DMS153 (cell line): ENCODE measurements at places on chromosomes 4 and X.
A peak's percentile ranks its signal among the peaks of the same experiment; 100 is the strongest.

DNA sequence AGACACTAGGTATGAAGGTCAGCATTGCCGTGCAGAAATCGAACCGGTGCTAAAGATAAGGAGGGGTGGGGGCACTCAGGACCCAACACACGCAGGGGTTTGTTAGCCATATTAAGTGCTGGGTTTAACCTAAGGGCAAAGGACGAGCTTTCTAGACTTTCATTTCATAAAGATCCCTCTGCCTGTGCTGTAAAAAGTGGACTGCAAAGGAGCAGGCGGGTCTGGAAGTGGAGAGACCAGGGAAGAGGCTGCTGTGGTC, 1.3 kb downstream of the CASP3 start:
- DNase-seq: no peak

DNA sequence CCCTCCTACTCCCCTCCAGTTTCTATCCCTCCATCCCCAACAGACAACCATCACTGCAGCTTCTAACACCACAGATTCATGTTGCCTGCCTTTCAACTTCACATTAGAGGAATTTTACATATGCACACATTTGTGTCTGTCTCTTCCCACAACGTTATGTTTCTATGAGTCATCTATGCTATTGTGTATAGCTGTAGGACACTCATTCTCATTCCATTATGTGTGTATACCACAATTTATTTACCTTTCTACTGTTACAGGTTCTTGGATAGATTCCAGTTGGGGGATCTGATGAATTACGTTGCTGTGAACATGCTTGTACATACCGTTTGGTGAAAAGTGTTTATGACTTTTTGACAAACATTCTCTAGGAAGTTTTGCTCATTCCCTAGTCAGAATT, 58.8 kb upstream of the TRPC3 start:
- DNase-seq: peak; percentile 6

DNA sequence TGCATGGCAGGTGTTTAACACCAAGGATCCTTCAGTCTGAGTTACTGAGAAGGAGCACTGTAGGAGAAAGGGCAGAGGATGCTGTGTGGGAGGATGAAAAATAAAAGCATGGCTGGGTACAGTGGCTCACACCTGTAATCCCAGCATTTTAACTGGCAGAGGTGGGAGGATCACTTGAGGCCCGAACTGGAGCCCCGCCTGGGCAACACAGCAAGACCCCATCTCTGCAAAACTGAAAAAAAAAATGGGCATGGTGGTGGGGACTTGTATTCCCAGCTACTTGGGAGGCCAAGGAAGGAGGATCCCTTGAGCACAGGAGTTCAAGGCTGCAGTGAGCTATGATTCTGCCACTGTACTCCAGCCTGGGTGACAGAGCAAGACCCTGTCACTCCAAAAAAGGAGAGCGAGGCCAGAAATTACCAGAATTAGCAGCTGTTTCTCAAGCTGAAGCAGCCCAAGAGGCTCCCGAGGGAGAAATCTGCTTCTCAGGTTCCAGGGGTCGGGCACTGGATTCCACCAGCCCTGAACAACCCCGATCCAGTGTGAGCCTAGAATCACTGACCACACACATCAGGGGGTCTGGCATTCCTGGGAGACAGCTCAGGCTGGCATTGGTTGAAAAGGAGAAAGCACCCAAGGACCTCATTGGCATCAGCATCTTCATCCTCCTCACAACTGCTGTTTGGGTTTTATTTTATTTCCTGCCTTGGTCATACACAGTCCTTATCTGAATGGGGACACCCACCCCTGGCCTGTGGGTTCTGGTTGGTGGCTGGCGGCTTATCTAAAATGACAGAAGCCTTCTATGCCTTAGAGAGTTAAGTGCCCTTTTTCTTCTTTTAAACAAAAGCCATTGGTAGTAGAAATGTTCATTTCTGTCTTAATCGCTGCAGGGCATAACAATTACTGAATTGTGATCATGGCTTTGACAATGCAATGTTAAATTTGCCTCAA, 66.3 kb upstream of the TRIM2 start:
- no peak for DNase-seq

- no peak for DNase-seq
Observed at GRCh38 chr4:19429684-19430083, 822.0 kb upstream of the SLIT2 start.

GRCh38 chr4:153643406-153644383, 40.4 kb upstream of the TLR2 start:
- peak; percentile 74 for DNase-seq

GRCh38 chr4:95506264-95506663, 42.5 kb downstream of the UNC5C start:
- no peak for DNase-seq

- DNase-seq: no peak
Observed at GRCh38 chrX:7746856-7747255, 96.1 kb upstream of the VCX start.

DNA sequence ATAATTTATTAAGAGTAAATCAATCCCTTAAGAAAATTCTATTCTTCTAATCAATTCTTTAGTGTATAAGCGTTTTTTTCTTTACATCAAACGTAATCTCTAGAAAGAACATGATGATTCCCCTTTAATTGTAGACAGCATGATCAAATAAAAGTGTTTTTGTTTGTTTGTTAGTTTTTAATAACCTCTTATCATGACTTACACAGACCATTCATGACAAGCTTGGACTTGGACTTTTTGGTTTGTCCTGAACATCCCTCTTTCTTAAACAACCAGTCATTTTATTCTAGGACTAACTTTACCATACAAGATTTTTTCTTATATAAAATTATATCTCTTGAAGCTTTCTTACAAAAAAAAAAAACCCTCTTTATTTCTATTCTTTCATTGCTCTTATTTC, 344.6 kb upstream of the SPOCK3 start:
- no peak for DNase-seq

- DNase-seq: no peak
Observed at GRCh38 chr4:65450899-65451298, 219.4 kb downstream of the EPHA5 start.

DNA sequence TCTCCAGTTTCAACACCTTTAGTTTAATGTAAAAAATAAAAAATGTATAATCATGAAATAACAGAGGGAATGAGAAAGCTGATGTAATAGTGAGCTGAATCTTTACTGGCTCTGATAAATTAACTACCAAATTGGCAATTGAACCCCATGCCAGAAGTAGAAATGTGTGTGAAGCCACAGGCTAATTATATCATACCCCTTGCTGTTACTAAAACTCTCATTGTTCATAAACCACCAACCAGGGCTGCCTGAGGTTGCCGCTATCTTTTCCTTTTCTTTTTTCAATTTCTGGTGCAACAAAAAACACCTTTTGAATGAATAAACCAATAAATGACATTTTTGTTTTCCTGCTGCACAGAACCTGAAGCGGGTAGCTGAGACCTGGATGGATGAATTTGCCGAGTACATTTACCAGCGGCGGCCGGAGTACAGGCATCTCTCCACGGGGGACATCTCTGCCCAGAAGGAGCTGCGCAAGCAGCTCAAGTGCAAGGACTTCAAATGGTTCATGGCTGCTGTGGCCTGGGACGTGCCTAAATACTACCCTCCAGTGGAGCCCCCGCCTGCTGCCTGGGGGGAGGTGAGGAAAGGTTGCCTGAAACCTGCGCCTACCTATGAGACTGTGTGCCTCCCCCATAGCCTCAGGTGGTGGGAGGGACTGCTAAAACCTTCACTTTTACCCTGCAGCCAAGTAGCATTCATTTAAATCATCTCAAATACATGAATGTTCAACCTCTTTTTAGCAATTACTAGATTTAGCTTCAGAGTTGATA, 216.7 kb upstream of the GALNT7 start:
- no peak for DNase-seq

DNA sequence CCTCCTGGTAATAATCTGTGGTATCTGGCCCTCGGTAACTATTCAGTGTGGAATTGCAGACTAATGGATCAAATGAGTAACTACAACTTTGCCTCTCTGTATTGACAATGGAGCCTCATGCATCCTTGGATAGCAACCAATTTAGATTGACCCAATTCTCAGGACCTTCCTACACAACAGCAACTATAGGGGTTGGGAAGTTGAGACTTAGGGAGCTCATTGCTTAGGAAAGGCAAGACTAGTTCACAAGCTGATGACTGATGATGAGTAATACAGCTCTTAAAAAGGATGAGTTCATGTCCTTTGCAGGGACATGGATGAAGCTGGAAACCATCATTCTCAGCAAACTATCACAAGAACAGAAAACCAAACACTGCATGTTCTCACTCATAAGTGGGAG, 47.5 kb upstream of the KLHL13 start:
- no peak for DNase-seq
